DMS 273 treated with DMSO at 0.1 percent for 48 hours (cell line): ENCODE measurements at places on chromosomes 2 and 18.

GRCh38 chr18:29002747-29003146 lies 825.8 kb upstream of the CDH2 start:
- DNase-seq, result no peak

- DNase-seq, result no peak
Measured at GRCh38 chr2:238998801-238999200, 150.9 kb downstream of the TWIST2 start.

- DNase-seq, result no peak
Measured at GRCh38 chr2:70726947-70727725, 40.9 kb downstream of the ADD2 start.

GRCh38 chr2:159902722-159903121 lies 104.7 kb upstream of the CD302 start:
- no peak for DNase-seq

DNA sequence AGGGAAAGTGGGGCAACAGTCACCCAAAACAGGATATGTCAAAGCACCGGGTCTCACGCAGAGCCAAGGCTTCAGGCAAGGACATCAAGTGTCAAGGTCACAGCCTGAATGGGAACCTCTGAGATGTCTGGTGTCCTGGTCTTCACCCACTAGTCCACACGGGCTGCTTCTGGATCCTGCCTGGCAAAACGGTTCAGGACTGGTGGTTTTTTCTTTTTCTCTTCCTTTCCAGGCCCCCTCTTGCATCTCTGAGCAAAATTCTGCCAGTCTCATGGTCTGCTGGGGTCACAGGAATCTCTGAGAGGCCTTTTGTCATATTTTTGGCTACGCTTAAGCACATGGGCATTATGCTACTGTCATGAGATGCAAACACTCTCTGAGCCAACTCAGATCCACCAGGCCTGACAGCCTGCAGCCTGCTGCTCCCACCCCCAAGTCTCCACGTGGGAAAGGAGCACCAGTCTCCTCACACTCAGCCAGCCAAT lies 518.2 kb upstream of the ZEB2 start:
- DNase-seq, result no peak

GRCh38 chr2:17815468-17816184 lies 634 bp upstream of the MSGN1 start:
- peak; percentile 58 for DNase-seq
